Activated naive CD4-positive, alpha-beta T cell (primary cell): ENCODE measurements at places on chromosomes 7 and 10.

- no peak for DNase-seq
Measured at GRCh38 chr10:29869593-29869992, 189.8 kb downstream of the JCAD start.

DNA sequence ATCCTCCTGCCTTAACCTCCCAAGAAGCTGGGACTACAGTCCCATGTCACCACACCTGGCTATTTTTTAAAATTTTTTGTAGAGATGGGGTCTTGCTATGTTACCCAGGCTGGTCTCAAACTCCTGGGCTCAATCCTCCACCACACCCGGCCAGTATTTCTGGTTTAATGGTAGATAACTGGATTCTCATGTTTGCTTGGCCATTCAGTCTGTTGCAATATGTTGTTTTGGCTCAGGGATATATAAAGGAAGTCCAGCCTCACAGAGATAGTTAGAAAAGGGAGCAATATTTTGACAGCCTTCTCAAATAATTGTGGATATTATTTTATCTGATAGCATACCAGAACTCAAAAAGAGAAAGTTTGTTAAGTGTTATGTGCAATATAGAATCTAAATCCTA lies 82.4 kb downstream of the BTAF1 start:
- no peak for DNase-seq

- no peak for DNase-seq
Measured at GRCh38 chr7:96331233-96331632, 9.3 kb upstream of the SLC25A13 start.

DNA sequence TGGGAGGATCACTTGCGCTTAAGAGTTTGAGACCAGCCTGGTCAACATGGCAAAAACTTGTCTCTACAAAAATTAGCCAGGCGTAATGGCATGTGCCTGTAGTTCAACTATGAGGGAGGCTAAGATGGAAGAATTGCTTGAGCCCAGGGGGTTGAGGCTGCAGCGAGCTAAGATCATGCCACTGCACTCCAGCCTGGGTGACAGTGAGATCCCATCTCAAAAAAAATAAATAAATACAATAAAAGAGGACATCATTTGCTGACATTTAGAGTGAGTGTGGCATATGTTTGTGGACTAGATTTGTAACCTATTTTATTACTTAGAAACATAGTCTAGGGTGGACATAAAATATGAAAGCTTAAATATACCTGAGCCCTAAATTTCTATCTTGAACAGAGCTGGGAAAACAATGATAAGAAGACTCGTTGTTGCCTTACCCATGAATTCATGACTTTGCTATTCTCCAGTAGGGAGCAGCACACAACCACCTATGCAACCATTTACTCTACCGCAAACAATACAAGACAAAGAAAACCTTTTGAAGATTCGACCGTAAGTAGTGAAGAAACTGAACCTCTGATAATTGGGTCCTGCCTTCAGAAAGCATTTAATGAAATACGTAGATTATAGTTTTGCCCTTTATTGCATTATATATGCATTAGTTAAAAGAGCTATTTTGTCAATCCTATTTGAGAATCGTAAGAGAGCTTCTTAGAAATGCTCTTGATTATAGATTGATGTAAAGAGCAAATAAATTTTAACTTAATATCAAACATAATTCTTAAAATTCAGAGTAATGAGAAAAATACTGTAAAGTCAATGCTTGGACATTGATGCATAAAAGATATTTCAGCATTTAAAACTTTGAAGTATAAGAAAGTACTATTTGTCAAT lies 83.5 kb downstream of the GNAT3 start:
- no peak for DNase-seq

DNA sequence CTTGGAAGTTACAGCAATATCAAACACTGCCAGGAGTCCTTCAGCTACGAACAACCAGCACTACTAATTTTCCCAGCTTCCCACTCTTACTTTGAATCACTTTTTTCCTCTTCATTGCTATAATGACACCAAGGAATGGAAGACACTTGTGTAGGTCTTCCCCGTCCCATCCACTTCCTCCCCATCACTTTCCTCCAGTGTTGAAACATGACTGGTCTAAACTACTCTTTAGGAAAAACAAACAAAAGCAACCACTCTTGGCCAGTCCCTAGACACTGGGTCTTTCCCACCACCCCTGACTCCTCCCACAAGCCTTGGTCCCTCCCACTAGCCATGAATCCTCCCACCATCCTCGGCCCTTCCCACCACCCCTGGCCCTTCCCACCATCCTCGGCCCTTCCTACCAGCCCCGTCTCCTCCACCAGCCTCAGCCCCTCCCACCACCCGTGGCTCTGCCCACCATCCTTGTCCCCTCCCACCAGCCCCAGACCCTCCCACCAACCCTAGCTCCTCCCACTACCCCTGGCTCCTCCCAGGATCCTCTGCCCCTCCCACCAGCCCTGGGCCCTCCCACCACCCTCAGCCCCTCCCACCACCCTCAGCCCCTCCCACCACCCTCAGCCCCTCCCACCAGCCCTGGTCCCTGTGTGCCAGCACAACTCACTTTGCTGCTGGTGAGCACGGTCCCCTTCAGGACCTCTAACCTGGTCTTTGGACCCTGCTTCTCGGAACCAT lies 68.5 kb downstream of the CXCL12 start:
- no peak for DNase-seq

DNA sequence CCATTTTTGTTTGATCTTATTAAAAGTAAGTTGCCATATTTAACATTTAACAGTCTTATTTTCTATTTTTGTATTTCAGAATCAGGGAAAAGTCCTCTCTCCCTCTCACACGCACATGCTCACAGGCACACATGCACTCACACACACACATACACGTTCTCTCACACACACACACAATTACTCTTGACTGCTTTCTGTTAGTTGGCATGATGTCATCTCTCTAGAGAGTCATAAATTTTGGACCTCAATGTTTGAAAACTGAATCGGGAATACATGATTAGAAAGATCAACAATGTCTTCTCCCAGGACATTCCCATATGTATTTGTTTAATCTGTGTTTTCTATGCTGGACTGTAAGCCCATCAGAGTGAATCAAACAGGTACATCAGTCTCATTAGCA lies 165.7 kb upstream of the AHR start:
- no peak for DNase-seq

DNA sequence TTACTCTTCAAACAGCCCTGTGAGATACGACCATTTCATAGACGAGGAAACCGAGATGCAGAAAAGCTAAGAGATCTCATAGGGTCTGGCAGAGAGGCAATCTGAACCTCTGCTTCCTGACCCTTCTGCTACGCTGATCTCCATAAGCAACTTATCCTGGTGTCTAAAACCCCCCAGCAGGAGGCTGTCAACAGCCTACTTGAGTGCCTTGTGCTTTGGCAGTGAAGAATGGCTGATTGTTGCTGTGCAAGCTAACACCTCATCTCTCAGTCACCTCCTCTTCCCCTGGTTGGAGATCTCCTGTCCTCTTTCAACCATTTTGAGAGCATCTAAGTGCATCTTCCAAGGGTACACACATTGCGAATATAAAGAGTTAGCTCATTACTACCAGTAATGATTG lies 86.2 kb downstream of the AOAH start:
- no peak for DNase-seq

GRCh38 chr10:111206521-111206920 lies 129.7 kb downstream of the ADRA2A start:
- DNase-seq = no peak

DNA sequence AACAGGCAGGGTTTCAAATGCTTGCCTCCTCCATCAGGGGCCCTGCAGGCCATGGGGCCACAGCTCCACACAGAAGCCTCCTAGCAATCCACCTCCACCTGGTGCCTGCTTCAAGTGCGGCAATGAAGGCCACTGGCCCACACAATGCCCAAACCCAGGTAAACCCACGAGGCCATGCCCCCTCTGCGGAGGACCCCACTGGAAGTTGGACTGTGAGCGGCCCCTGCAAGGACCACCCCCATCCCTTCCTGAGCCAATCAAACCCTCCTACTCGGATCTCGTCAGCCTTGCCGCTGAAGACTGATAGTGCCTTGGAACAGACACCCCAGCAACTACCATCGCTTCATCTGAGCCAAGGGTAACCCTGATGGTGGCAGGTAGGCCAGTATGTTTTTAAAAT lies 63.1 kb downstream of the LRRC17 start:
- DNase-seq = no peak

DNA sequence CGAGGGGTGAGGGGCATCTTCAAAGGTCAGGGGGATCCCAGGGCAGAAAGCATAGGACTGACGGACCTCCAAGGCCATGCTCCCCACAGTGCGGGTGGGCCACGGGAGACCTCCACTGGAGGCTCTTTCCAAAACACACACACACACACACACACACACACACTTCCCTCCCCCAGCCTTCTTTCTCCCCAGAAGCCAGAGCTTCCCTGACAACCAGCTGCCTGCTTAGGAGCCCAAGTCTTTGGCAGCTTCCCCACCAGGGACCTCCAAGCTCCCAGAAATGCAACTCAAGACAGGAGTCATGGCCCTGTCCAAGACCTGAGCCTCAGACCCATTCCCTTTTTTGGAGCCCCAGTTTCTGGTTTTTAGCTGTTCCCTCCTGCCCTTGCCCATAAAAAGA lies 710 bp upstream of the C10orf105 start:
- DNase-seq = no peak

DNA sequence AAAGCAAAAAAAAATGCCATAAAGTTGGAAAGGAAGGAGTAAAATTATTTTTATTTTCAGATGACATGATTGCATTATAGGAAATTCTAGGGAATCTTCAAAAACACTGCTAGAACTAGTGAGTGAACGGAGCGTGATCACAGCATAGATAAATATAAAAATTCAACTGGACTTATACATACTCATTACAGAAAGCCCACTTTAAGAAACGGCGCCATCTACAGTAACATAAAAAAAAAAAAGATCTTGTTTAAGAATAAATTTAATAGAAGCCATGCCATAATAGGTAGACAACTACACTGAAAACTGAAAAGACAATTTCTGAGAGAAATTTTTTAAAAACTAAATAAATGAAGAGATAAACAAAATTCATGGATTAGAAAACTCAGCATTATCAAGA lies 623.1 kb upstream of the MGMT start:
- DNase-seq = no peak

- no peak for DNase-seq
Measured at GRCh38 chr7:96727534-96728088, 18.0 kb upstream of the SEM1 start.

GRCh38 chr7:57789130-57789529 lies 339.2 kb downstream of the ZNF716 start:
- no peak for DNase-seq

DNA sequence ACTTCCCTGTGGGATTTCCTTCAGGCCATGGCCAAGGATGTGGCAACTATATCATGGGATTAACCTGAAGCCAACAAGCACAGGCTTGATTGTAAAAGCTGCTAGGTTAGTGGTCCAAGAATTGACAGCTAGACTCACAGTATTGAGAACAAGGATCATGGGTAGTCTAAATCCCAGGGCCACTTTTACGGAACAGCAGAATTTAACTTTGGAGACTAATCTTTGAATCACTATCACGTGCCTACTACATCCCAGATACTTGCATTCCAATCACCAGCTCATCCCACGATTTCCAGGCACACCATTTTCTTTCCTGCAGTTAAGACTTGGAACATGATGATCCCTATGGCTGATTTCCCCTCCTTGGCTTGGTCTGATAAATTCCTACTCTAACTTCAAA lies 65.6 kb upstream of the ADO start:
- DNase-seq = no peak

- no peak for DNase-seq
Measured at GRCh38 chr7:99305473-99306260, 20.0 kb upstream of the ARPC1A start.

DNA sequence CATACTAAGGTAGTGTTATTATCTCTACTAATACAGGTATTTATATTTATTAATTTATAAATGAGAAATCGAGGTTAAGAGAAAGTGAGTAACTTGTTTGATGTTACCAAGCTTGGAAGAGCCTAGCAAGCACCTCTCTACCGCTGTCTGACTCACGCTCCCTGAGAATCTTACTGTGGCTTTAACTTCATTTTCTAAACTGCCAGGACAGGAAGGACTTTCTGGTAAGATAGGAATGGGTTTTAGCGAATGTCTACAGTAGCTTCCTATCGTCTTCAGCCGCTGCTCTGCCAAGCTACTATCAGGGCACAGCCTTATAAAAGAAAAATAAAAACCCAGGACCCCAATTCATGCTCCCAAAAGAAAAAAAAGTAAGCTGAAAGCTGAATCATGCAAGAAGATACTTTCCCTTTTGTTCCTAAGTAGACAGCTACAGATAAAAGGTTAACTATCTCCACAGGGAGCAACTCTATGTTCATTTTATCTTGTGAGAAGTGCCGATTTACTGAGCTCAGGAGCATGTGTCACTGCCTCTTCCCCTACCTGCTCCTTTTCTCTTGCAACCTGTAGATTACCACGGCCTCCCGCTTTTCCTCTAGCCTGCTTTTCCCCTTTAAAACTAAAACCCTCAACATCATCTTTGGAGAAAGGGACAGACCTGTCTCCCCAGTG lies 60.2 kb downstream of the THNSL1 start:
- no peak for DNase-seq

- DNase-seq = no peak
Measured at GRCh38 chr7:151129117-151129959, 38.2 kb downstream of the GBX1 start.

- DNase-seq = no peak
Measured at GRCh38 chr10:29254123-29255046, 34.5 kb upstream of the LYZL1 start.

DNA sequence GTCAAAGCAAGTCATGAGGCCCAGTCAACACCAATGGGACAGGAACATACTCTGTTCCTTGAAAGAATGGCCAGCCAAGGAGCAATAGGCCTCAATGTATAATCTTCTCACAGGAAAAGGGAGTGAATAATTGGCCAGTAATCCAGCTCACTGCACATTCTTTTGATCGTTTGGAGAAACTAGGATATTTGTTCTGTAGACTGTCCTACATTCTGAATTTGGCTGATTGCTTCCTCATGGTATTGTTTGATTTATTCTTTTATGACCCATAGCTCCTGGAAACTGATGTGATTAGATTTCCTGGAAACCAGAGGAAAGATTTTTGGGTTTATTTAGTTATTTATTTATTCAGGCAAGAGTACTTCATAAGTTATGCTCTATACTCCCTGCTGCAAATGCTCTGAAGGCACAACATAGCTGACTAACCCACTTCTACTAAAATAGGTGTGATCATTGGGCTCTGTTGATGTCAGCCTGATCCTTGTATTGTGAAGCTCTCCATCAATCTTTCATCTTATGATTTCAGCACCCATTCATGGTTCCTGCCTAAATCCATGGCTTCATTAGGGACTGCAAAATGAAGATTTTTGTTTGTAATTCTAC lies 745.2 kb downstream of the SUGCT start:
- no peak for DNase-seq

- no peak for DNase-seq
Measured at GRCh38 chr10:12512332-12513002, 163.1 kb downstream of the CAMK1D start.
